Mononuclear cell (primary cell): ENCODE measurements at places on chromosomes 11 and 22. TPM values are rescaled to one million over a fixed set of nuclear protein-coding genes. Genes with fewer than 3 reads are reported as not detected.

Gene UBXN1
- 136 TPM for total RNA-seq

Gene OR51B6
- not detected for total RNA-seq

Gene PKDREJ
- total RNA-seq = under 0.01 TPM

Gene CALCB
- total RNA-seq = 0.10 TPM

Gene DDX10
- 8.5 TPM for total RNA-seq

Gene AIFM3
- total RNA-seq = 5.2 TPM

Gene ABCC8
- total RNA-seq = under 0.01 TPM

Gene CCDC81
- total RNA-seq = 0.21 TPM

Gene TMEM191C
- total RNA-seq = 2.1 TPM

Gene THYN1
- 22.5 TPM for total RNA-seq

Gene PNPLA2
- 81.0 TPM for total RNA-seq

Gene PPARA
- 5.1 TPM for total RNA-seq

Gene NAV2
- 0.42 TPM for total RNA-seq

Gene PLEKHA7
- 1.7 TPM for total RNA-seq

Gene SLC16A8
- total RNA-seq = not detected

Gene ACAD8
- total RNA-seq = 10.0 TPM

Gene HTR3A
- 0.21 TPM for total RNA-seq

Gene PGR
- under 0.01 TPM for total RNA-seq

Gene SLC22A25
- not detected for total RNA-seq

Gene OR5P2
- total RNA-seq = not detected

Gene TREH
- not detected for total RNA-seq

Gene TSSK2
- total RNA-seq = 0.21 TPM

Gene JAML
- 90.4 TPM for total RNA-seq

Gene OR8D4
- total RNA-seq = not detected

Gene OR10A4
- total RNA-seq = not detected

Gene CHRM1
- total RNA-seq = not detected

Gene PRDM10
- 7.6 TPM for total RNA-seq

Gene OR51B5
- 0.31 TPM for total RNA-seq

Gene SERHL2
- total RNA-seq = 0.73 TPM

Gene ENTHD1
- total RNA-seq = 0.10 TPM

Gene DDTL
- total RNA-seq = 3.8 TPM

Gene WT1
- total RNA-seq = not detected

Gene H19
- total RNA-seq = not detected

Gene OR8A1
- total RNA-seq = not detected

Gene TIMM8B
- 10.6 TPM for total RNA-seq

Gene TRIM49
- not detected for total RNA-seq

Gene CALCA
- total RNA-seq = not detected

Gene CRACR2B
- total RNA-seq = 0.84 TPM

Gene OR2D2
- 0.10 TPM for total RNA-seq

Gene RFPL3
- 0.21 TPM for total RNA-seq

Gene OR4C6
- 0.21 TPM for total RNA-seq

Gene TEX54
- total RNA-seq = 2.4 TPM

Gene PLEKHB1
- 15.3 TPM for total RNA-seq

Gene PDGFB
- 1.2 TPM for total RNA-seq

Gene B3GAT1
- 0.73 TPM for total RNA-seq

Gene XBP1
- 221 TPM for total RNA-seq

Gene YAP1
- total RNA-seq = 0.10 TPM

Gene ARFGAP3
- 39.9 TPM for total RNA-seq

Gene THY1
- total RNA-seq = 0.31 TPM

Gene NFAM1
- total RNA-seq = 14.2 TPM

Gene MUC5AC
- under 0.01 TPM for total RNA-seq
